ENCODE measurements at places on chromosomes 6 and 20.

DNA sequence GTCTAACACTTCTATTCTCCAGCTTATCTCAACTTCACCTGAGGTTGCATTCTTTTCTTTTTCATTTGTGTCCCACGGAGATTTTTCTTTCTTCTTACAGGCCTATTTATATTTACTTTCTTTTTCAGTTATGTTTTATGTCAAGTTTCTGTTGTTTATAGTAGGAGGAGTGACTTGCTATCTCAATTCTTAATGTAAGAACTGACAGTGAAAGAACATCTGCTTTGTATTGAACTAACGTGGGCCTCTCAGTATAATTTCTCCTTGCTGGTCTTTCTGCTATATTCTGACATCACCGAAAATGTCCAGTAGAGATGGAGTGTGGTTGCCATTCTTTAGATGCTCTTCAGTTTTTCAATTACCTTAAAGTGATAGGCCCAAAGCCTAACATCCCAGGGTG lies 521.7 kb downstream of the EPM2A start:
- no peak for DNase-seq

DNA sequence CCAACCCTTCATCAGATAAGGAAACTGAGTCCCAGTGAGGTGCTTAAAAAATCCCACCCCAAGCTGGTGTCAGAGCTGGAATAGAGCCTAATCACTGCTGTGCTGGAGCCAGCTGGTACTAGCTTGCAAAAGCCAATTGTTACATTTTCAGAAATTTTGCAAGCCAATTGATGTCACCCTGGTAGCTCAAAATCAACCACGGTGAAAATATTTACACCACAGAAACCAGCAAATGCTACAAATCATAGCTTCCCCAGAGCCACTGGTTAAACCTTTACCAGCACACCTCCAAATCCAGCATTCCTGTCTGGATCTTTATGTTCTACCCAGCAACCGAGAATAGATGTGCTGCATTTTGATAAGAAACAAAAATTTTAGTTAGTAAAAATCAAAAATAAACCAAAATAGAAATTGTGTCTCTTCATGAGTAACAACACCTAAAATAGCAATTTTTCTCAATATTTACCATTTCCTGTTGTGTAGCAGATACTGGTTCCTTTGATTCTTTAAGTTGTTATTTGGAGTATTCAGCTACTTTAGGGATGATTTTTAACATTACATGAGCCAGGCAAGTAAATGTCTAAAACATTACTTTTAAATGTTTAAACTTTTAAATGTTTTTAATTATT lies 7.2 kb upstream of the LCA5 start:
- no peak for DNase-seq

GRCh38 chr6:24749297-24749696 lies 25.4 kb upstream of the GMNN start:
- DNase-seq = no peak

GRCh38 chr6:158168040-158168289 lies at the start of gene SERAC1:
Gene SERAC1 (minus strand): TSS chr6:158168262. CDS start chr6:158158363, 9,899 bp downstream.
- DNase-seq = no peak

GRCh38 chr6:14810021-14810420 lies 435.8 kb upstream of the JARID2 start:
- no peak for DNase-seq

- no peak for DNase-seq
These were observed 59.6 kb upstream of the CDH4 start for GRCh38 chr20:61192337-61192950.

- DNase-seq = peak; percentile 67
These were observed 537 bp downstream of the PPIL4 start for GRCh38 chr6:149545258-149545753.

- DNase-seq = no peak
These were observed 64.7 kb downstream of the TBC1D7 start for GRCh38 chr6:13263669-13264068.

DNA sequence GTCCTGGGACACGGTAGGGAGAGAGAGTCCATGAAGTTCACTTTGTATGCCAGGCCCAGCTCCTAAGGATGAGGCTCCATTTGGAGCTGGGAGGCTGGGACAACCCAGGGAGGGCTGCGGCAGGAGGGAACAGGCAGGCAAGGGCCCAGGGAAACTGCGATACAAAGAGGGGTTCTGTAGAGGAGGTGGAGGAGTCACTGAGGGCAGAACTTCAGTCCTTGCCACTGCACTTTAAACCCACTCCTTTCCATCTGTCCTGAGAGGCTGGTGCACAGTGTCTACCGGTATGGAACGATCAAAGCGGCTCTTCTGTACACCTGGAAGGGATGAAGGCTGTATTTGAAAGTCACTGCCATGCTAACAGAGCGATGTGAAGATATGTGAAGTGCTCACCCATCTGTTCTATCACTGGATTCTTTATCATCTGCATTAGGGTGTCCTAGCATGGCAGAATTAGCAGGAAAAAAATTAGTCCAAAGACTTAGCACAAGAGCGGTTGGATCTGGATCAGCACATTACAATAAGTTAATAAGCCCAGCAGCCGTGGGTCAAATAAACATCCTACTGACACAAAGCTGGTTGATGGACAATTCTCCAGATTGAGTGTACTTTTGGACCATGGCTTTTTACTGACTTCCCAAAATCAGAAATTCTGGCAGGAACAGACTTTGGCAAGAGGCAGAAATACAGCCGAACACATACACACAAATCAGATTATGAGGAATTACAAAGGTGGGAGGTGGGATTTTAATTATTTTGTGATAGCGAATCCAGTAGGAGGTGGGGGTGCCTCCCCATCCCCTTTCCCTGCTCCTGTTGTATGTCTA lies 20.9 kb upstream of the ZFAND3 start:
- DNase-seq = no peak

- DNase-seq = no peak
These were observed 50.6 kb upstream of the GGTLC1 start for GRCh38 chr20:24039196-24039595.
